ENCODE measurements at places on chromosomes 16 and 17. TPM values are rescaled to one million over a fixed set of nuclear protein-coding genes. Genes with fewer than 3 reads are reported as not detected.

The HBZ gene
- total RNA-seq: not detected

The ARL5C gene
- total RNA-seq: 0.16 TPM

DNA sequence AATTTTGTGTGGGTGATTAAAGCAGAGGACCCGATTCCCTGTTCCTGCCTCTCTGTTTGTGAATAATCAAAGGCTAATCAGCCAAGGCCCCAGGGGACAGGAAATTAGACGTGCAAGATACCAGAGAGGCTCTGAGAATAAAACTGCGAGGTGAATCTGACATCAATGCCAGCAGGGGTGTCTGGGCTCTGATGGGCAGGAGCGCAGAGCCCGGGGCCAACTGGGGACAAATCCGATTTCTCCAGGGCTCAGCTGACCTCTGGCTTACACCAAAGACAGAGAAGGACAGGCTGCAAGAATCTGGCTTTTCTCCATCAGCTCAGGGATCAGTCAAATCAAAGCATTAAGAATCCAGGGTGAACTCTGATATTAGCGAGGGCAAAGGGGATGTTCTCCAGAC lies 174.3 kb downstream of the XYLT1 start:
- no peak overlapping the region for H3K27ac ChIP-seq
- no peak for DNase-seq
- no peaks in the 10 kb centered on the region for H3K36me3 ChIP-seq

GRCh38 chr17:62188713-62189112 lies 123.6 kb upstream of the MED13 start:
- H3K27ac ChIP-seq: no peak overlapping the region
- no peak overlapping the region for H3K4me3 ChIP-seq
- no peaks in the 10 kb centered on the region for H3K36me3 ChIP-seq
- no peak for DNase-seq

GRCh38 chr17:35245196-35245486 lies 2.3 kb downstream of the SLFN5 start:
- H3K4me3 ChIP-seq: peak overlapping the region; percentile 92
- H3K36me3 ChIP-seq: peaks cover 11% of the 10 kb centered on the region
- H3K27ac ChIP-seq: peak overlapping the region; percentile 96
- H3K4me1 ChIP-seq: peaks cover 64% of the 10 kb centered on the region
- peak; percentile 39 for DNase-seq
- H3K27me3 ChIP-seq: no peaks in the 10 kb centered on the region

GRCh38 chr17:79625706-79626105 lies 14.9 kb upstream of the RBFOX3 start:
- no peak overlapping the region for H3K4me3 ChIP-seq
- H3K27ac ChIP-seq: no peak overlapping the region
- no peaks in the 10 kb centered on the region for H3K36me3 ChIP-seq
- DNase-seq: no peak

DNA sequence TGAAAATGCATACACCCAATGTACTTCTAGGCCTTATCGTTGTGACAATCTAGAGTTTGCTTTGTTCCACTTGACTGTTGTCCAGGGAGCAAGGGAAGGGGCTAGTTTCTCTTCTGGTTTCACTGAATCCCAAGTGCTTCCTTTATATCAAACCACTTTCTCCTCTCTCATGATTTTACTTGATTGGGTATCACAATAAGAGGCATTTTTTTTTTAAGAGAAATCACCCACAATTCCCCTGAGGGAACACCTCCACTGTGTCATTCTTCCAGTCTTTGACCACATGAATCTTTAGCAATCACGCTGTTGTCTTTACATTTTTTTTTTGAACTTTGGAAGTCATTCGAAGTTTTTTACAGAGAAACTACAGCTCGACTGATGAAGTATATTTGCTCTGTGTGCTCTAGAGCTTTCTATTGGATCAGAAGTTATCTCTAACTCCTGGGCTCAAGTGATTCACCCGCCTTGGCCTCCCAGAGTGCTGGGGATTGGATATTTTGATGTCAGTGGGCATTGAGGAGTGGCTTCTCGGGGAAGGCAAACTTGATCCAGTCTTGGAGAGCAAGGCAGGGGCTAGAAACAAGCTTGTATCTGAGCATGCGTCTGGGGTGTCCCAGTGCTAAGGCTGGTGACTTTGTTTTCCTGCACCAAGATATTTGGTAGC lies 3.0 kb downstream of the CDH1 start:
- peaks cover 50% of the 10 kb centered on the region for H3K27me3 ChIP-seq
- no peak for DNase-seq
- peak overlapping the region; percentile 4 for H3K4me3 ChIP-seq

Measured in activated T-cell treated with anti-CD3 and anti-CD28 coated beads, Interleukin-2, amount 50 U/mL, for 72 hours (primary cell).